ENCODE measurements at places on chromosomes 2 and 18.

- no peak for DNase-seq
These were observed 9.5 kb upstream of the MYL1 start for GRCh38 chr2:210324458-210324857.

DNA sequence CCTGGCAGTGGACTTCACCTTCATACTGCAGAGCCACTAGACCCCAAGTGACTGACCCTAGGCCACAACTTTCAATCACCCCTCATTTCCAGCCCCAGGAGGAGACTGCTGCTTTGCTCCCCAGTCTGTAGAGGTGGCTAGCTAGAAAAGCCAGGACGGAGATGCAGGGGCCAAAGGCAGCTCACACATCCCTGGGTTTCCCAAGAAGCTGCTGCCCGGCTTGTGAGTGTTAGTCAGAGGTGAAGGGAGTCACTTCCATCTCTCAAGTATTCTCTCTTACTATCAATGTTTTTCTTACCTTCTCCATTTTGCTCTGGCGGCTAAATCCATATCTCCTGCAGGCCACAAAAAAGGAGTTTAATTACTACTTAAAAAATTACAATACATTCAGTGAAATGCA lies 36.2 kb downstream of the CCDC93 start:
- DNase-seq, result no peak

GRCh38 chr2:132721938-132722337 lies 51.9 kb upstream of the LYPD1 start:
- no peak for DNase-seq

DNA sequence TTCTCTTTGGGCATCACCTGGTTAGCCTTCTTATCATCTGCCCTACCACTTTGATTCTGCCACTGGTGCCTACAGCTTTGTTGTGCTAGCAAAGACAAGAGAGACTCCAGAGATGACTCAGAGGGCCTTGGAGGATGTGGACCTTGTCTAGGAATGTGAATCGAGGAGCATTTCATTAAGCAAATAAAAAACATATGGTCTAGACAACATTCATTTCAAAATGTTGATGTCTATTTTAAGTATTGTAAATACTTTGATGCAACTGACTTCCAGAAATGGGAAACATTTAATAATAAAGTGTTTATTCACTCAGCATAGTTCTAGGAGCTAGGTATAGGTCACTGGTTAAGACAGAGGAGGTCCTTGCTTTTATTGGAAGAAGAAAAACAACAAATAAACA lies 195.5 kb downstream of the CDCA7 start:
- no peak for DNase-seq

- no peak for DNase-seq
These were observed 1296.0 kb upstream of the ZEB2 start for GRCh38 chr2:145815933-145816332.

GRCh38 chr2:85838181-85838580 lies 50.6 kb downstream of the ST3GAL5 start:
- no peak for DNase-seq

DNA sequence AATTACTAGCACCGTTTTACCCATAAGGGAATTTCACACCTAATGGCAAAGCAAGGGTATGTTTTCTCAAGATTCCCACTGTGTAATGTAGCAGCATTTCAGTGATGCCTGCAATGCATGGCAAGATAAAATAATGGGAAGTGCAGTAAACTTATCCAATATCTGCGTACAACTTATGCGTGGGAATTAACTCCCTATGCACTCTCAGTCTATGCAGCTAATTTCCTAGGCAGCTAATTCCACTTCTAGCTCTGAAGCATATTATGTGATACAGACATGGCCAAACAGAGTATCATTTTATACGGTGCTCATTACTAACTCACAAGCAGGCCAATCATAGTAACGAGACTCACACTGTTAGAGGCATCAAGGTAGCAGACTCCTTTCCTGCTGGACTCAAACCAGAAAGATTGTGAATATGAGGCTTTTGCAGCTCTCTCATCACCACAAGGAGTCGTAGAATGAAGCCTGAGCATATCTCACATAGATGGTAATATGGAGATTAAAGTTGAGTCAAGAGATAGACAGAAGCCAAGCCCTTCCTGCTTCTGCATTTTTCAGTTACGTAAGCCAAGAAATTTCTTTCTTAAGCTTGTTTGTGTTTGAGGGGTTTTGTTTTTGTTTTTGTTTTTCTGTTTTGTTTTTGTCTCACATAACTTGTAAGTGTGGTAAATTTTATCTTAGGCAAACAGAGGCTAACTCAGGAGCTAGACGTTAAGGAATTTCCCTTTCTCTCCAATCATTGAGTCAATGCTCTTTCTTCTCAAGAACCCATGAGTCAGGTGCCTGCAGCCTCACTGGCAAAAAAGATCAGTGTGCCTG lies 34.8 kb upstream of the ITGAV start:
- no peak for DNase-seq

DNA sequence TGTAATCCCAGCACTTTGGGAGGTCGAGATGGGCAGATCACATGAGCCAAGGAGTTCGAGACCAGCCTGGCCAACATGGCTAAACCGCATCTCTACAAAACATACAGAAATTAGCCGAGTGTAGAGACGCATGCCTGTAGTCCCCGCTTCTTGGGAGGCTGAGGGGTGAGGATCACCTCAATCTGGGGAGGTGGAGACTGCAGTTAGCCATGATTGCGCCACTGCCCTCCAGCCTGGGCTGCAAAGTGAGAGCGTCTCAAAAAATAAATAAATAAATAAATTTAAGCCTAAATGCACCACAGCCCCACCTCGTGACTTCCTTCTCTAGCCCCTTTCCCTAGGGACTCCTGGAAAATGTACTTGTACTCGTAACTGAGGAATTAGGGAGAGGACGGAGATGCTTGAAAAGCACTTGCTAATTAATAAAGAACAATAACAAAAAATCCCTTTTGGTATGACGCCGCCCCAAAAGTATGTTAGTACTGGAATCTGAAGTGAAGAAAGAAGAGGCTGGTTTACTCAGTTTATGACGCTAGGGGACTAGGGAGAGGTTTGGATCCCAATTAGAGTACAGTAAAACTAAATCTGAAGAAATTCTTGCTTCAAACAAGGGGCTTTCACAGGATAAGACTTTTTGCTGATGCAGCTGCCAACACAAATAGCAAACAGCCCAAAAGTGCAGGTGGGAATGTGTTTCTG lies 887 bp upstream of the ZNF396 start:
- no peak for DNase-seq

DNA sequence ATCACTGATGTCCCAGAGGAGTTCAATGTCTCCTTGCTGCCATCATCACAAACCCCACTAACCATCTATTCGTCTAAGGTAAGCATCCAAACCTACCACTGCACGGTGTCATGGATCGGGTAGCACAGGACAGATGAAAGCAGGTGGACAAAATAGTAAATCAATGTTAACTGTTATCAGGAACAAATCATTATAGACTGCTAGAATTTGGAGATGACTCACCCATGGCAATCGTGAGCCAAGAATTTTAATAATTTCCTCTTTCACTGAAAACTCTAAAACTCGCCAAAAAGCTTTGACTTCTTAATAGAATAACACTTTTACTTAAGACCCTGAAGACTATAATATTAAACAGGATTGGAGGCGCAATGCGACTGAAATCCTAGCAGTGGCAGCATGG lies 33.7 kb upstream of the BZW1 start:
- no peak for DNase-seq

DNA sequence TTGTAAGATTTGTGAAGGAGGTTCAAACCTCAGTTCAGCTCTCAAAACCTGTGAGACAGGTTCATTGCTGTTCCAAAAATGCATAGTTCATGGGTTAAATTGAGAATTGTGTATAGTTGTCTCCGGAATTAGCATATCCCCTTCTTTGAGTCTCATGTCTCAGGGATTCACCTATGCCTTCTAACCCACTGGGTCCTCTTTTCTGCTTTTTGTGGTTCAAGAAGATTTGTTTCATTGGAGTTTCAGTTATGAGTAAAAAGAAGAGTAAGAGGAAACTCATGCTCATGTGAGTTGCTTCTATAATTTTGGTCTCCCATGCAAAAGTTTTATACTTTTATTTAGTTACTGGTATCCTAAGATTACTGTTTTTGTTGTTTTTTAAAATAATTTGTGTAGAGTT lies 1219.8 kb upstream of the ZEB2 start:
- no peak for DNase-seq

All from stimulated activated CD8-positive, alpha-beta memory T cell treated with anti-CD3 and anti-CD28 coated beads, Interleukin-15, amount 100 ng/mL, for 4 hours (primary cell).